ENCODE measurements at places on chromosomes 5 and 9.
A peak's percentile ranks its signal among the peaks of the same experiment; 100 is the strongest.

GRCh38 chr5:10894445-10895054, 133.5 kb upstream of the DAP start:
- no peak for DNase-seq

GRCh38 chr5:35229076-35230037, 930 bp downstream of the PRLR start:
- no peak for DNase-seq

- DNase-seq: peak; percentile 56
Measured at GRCh38 chr9:113737517-113738271, 138.4 kb upstream of the ZNF618 start.

DNA sequence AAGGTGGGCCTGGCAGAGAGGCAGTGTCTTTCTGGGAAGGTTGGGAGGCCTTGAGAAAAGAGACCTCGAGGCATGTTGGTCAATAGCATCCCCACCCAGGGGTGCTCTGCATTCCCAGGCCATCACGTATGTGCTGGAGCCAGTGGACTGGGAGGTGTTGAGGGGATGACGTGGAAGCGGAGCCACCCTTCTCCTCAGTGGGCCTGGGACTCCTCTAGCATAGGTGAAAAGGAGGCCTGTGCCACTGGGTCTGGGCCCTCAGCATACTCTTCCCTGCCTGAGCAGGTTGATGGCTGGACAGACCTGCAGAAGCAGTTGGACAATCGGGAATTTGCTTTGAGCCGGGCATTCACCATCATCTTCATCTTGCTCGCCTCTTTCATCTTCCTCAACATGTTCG, 25.5 kb downstream of the PITX1 start:
- no peak for DNase-seq

DNA sequence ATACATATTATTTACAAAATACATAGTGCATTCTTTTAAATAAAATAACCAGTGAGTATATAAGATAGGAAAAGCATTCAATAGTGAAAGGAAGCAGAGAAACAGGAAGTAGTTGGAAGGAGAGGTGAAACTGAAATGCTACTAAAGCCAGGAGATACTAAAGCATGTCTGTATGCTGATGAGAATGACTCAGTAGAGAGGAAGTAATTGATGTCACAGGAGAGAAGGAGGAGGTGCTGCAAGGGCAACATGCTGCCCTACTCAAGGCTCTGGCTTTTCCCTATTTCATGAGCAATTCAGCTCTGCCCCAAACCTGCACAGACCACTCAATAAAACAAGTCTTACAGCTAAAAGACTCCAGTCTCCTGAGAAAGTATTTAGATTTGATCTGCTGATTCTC, 108.5 kb upstream of the TXNDC8 start:
- peak; percentile 23 for DNase-seq

DNA sequence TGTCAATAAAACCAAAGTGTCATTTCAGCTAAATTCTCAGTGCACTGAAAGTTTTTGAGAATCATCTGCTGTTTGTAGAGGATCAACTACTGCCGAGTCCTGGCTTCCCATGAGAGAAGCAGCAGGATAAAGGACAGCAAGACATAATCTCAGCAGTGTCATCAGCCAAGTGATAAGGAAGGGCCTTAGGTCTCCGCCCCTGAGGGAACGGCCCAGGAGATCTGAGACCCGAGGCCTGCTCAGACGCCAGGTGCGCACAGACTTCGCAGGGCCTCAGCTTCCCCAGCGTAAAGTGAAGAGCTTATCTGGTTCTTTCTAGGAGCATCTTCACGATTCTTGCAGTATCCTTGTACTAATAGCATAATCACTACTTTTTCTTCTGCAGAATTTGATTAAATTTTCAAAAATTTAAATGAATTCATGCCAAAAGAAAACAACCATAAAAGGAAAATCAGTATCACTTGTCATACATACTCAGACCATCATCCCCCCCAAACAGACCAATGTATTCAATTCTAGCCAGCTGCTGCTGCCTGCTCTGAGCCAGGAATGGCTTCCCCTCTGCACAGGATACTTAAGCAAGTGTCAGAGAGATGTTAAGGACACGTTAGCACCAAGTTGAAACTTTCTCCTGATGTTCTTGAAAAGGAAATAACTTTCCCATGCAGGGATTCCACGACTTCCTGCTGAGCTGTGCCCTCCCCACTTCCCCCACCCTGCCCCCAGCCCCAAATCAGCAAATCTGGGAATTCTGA, 2.2 kb downstream of the GFPT2 start:
- DNase-seq: no peak

DNA sequence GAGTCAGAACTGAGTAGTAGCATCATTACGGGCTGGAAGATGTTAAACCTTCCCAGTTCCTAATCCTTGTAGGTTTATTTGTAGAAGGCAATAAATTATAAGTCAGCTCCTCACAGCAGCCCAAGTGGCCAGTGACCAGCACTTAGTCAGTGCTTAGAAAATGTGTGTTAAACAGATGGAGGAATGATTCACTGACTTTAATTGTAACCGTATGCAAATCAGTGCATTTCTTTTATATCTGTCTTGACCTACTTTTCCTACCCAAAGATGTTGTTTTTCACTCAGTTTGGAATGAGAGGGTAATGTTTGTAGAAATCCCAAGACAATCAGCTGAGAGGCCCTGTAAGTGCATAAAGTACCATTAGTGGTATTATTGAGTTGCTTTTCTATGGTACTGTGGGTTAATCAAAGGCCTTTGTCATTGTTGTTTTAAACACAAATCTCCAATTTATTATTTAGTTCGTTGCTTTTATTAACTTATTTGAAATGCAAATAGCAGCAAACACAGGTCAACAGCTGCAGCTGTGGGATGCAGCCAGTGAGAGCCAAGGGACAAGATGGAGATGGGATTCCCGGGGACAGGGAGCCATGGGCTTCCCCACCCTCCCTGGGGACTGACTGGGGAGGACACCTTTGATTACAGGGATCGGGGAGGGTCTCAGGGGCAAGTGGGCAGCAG, 49.8 kb downstream of the MAP1B start:
- peak; percentile 91 for DNase-seq

GRCh38 chr5:145978171-145978570, 41.8 kb downstream of the SH3RF2 start:
- DNase-seq: no peak

- DNase-seq: peak; percentile 60
Measured at GRCh38 chr9:128007566-128008138, 26.9 kb upstream of the EEIG1 start.

GRCh38 chr5:58358501-58359178, 101.2 kb downstream of the PLK2 start:
- no peak for DNase-seq

- no peak for DNase-seq
Measured at GRCh38 chr5:141958113-141958512, at the start of gene PCDH12. Gene PCDH12 (minus strand): TSS chr5:141958202. CDS start chr5:141957851, 351 bp downstream.

GRCh38 chr5:38533286-38534155, 22.9 kb downstream of the LIFR start:
- DNase-seq: no peak

DNA sequence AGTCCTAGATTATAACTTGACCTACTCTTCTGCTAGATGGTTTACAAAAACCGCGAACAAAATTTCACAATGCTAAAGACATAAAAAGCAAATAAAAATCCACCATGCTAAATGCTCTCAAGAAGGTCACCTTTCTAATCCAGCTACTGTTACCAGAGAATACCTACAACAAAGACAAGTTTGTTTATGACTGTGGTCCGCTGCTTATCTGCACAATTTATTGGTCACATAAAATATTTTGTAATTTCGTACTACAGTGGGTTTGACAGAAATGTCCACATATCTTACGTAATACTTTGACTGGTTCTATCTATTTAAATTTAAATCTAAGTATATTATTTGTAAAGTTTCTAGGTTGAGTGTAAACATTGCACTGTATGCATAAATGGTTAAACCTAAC, 257.6 kb upstream of the ZNF608 start:
- peak; percentile 3 for DNase-seq

Data from iris pigment epithelial cell (primary cell).